ENCODE measurements at places on chromosomes 12 and 14. TPM values are rescaled to one million over a fixed set of nuclear protein-coding genes. Genes with fewer than 3 reads are reported as not detected.

CCDC198 gene
- total RNA-seq = not detected

NEDD8 gene
- total RNA-seq = 228 TPM

LRRC10 gene
- total RNA-seq = 62.2 TPM

KRT7 gene
- not detected for total RNA-seq

B4GALNT3 gene
- 39.9 TPM for total RNA-seq

ZDHHC22 gene
- total RNA-seq = not detected

SLCO1A2 gene
- not detected for total RNA-seq

KLRG1 gene
- 5.2 TPM for total RNA-seq

PRICKLE1 gene
- total RNA-seq = 22.6 TPM

PTPRO gene
- 0.35 TPM for total RNA-seq

NTF3 gene
- 0.35 TPM for total RNA-seq

TOMM20L gene
- total RNA-seq = not detected

RNF34 gene
- 24.1 TPM for total RNA-seq
